ENCODE measurements at places on chromosomes 4 and X.

DNA sequence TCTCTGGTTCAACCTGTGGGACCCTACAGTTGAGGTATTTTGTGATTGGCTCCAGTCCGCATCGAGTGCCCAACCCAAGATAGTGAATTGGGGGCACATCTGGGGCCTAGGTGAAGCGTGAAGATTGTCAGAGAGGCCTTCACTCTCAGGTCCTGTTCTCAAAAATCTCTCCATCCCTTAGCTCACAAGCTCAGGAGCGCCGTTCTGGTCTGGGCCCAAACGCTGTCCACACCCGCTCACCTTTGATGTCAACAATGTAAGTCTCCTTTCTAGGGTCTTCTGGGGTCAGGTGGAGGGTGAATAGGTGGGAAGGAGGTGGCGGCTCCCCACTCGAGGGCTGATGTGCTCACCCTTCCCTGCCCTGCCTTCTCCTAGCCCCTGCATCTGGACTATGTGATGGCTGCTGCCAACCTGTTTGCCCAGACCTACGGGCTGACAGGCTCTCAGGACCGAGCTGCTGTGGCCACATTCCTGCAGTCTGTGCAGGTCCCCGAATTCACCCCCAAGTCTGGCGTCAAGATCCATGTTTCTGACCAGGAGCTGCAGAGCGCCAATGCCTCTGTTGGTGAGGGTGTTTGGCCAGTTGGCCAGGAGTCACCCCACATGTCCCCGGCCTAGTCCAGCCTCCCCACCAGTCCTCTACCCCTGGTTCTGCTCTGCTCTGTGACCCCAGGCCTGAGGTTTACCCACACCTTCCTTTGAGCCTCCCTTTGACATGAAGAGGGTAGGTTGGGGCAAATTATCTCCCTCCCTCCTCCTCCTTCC lies 7.6 kb upstream of the CDK16 start:
- DNase-seq: no peak

DNA sequence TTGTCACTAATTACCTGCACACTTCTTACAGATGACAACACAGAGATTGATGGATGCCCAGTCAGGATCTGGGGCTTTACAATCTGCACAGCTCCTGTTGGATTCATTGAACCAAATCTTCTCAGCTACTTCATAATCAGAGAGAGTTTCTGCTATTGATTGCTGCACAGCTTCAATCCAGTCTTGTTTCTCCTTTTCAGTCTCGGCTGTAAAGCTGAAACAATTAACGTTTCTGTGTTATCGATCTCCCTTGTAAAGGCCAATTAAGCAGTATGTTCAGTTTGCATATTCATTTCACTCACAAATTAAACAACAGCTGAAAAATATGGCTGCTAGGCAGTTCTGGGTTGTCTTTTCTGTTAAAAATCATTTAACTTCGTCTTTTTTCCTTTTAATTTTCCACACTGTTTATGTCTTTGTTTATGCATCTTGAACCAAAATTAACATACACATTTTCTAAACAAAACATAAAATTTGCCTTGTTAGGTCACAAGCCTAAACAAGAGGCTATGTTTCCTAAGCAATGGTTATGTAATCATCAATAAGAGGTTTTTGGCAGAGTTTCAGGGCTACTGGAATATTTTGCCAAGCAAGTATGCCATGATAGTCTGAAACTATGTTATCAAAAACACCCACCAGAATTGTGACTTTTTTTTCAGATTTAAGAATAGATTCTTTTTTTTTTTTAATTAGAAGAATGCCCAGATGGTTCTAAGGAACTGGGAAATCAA lies 79.2 kb downstream of the ARAP2 start:
- DNase-seq: no peak

DNA sequence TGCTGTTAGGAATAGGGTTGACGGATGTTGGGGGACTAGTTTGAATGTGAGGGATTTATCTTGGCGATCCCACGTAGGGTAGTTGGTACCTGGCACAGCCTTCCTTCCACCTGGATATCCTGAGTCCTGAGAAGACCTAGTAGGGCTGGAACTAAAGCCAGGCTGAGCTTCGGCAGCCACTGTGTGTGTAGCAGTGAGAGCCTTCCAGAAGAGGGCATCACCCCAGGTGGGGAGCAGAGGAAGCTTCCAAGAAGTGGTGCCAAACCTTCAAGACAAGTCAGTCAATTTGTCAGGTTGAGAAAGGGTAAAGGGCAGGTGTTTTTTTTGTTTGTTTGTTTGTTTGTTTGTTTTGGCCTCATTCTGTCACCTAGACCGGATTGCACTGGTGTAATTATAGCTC lies 1.2 kb upstream of the FGFBP2 start:
- DNase-seq: no peak

- no peak for DNase-seq
These were observed 1101.0 kb upstream of the PCDH7 start for GRCh38 chr4:29619168-29619567.

DNA sequence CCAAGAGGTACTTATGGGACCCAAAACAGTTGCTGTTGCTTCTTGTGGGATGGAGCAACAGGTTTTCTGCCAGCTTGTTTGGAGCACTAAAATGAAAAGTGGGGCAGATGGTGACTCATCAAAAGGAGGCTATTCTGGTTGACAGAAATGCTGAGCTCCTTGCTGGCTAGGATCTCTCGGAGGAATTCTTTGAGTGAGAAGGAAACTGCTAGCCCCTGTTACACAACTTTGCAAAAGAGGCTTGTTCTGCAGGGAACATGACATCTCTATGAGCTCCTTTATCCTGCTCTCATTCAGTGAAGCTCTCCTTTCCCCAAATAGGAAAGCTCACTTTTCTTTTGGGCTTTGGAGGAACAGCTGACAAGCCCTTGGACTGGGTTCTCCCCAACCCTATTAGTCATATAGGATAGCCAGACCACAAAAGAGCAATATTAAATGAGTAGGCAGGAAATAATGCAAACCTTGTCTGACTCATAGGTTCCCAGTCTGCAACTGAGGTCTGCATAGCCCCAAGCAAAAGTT lies 108.3 kb downstream of the CDS1 start:
- no peak for DNase-seq

- DNase-seq: no peak
These were observed 1.2 kb downstream of the RAP1GDS1 start for GRCh38 chr4:98262431-98262830.

GRCh38 chr4:73258436-73258685 lies 237 bp downstream of the ANKRD17 start:
- DNase-seq: no peak

- DNase-seq: no peak
These were observed 57.1 kb upstream of the NPFFR2 start for GRCh38 chr4:71974681-71975080.

DNA sequence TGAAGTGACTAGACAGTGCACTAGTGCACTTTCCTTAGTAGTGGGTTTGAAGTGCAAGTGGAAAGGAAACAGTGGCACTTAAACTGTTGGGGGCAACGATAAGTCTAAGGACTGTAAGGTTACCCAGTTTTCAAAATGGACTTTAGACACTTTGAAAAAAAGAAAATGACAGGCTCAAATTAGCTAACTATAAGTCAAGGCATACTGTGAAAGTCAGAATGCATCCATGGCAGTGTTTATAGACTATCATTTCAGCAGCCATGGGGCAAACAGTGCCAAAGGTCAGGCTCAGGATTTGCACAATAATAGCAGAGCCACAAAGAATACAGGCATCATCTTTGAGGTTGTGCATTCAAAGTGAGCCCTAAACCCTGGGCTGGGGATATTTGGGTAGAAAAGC lies 104.4 kb downstream of the CXCL13 start:
- no peak for DNase-seq

- DNase-seq: no peak
These were observed 123.8 kb upstream of the TEX13D start for GRCh38 chrX:124208660-124209059.

GRCh38 chr4:68865760-68866159 lies 50.0 kb downstream of the UGT2B10 start:
- no peak for DNase-seq

DNA sequence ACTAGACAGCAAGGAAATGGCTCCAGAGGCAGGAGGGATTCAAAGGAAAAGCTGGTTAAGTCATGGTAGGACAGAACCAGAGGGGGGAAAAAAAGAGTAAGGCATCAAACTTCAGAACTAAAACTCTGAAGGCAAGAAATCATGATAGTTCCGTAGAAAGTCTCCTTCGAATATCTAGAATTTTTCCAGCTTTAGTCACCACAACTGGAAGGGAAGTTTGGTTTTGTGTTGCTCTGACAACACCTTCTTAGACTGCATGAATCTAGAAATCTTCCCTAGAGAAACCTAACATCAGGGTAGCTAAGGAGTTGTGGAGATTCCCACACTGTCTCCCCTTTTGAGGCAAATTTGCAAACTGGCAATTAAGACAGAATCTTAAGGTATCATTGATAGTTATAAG lies 33.7 kb downstream of the AMMECR1 start:
- no peak for DNase-seq
